Activated T-cell treated with anti-CD3 and anti-CD28 coated beads for 24 hours (primary cell): ENCODE measurements at places on chromosomes 4 and X.

DNA sequence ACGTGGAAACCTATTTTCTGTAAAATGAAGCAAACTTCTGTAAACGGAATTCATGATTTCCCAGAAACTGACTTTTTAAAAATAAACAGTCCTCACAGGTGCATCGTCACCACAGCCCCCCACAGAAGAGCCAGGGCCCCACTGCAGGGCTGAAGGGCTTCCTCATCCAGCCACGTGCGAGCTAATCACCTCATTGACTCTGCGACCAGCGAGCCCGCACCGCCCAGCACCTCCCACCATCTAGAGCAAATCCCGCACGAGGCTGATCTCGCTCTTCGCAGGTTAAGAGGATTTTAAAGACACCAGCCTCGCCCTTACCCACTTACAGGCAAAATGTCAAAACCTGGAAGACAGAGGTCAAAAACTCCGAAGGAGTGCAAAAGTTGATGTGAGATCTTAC, 14.8 kb downstream of the PPP2R3B start:
- DNase-seq = no peak

DNA sequence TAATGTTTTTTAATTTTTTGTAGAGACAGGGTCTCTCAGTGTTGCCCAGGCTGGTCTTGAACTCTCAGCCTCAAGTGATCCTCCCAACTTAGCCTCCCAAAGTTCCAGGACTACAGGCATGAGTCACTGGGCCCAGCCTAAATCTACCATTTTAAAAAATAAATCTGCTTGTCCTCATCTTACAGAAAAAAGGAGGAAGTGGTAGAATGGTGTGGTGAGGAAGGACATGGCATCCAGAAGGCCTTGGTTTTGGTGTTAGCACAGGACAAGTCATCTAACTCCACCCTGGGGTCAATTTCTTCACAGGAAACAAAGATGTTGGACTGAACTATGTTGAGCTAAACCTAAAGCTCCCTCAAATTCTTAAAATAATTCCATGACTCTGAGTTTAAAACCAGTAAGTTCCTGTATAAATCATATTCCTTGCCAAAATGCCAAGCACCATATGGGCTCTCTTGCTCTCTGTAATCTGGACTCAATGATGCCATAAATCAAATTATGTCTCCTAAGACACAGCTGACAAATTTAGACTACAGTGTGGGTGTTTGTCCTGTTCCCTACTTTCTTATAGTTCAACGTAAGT, 253.9 kb upstream of the NOCT start:
- no peak for DNase-seq

GRCh38 chr4:97396097-97396496, 747.2 kb downstream of the STPG2 start:
- DNase-seq = no peak

GRCh38 chr4:67087897-67088296, 457.4 kb downstream of the CENPC start:
- peak; percentile 36 for DNase-seq

DNA sequence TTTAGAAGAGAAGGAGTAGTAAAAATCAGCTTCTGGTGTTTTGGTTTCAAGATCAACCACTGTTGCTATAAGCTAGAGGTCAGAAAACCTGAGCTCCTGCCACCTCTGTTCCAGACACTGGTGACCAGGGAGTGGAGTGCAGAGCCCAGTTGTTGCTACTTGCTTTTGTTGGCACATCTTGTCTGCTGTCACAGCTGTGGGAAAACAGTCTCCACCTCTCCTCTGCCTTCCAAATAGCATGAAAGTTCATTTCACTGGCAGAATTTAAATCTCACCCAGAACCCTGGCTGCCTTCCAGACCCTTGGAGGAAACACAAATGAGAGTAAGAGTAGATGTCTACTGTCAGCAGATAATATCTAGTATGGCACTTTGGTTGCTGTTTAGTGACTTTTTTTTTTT, 297.5 kb upstream of the KLF3 start:
- DNase-seq = no peak

GRCh38 chrX:71251466-71251973, 2.4 kb downstream of the ZMYM3 start:
- DNase-seq = peak; percentile 6

GRCh38 chr4:89216866-89217265, 90.7 kb downstream of the GPRIN3 start:
- DNase-seq = no peak

- DNase-seq = peak; percentile 40
These were observed 893 bp upstream of the SEPTIN11 start for GRCh38 chr4:76948443-76949275.

- no peak for DNase-seq
These were observed 9.8 kb upstream of the HERC3 start for GRCh38 chr4:88582493-88582892.
